ENCODE measurements at places on chromosomes 6 and 20.

DNA sequence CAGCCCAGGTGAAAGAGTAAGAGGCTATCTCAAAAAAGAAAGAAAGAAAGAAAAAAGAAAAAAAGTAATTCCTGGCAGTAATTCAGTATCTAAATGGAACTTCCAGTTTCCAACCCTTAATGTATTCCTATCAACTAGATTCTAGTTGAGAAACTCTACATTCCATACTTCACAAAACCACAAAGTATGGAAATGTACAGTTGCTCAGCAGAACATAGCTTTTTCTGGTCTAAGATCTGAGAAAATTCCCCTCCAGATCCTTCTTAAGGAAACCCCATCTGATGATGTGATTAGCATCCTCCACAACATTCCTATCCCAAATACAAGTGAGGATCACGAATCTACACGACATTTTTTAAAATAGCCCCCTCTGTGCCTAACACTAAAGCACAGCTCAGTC lies 3.6 kb downstream of the ARMH2 start:
- DNase-seq, result no peak

DNA sequence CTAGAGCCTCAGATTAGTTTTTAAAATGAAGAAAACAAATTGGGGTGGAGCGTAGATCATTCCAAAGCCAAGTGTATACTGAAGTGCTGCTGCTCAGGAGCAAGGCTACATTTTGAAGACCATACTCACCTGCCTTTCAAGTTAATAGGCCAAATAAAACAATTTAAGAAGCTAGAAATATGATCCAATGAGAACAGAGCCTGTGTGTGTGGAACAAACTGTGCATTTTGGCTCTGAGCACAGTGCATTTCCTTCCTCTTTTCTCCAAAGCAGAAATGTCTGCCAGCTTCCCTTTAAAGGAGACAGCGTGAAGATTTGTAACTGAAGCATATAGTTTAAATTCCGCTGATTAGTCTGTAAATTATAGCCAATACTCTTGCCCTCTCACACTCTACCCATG lies 3.2 kb upstream of the IFNGR1 start:
- DNase-seq, result peak; percentile 73

- no peak for DNase-seq
Observed at GRCh38 chr20:4810426-4811019, 88.8 kb downstream of the PRND start.

DNA sequence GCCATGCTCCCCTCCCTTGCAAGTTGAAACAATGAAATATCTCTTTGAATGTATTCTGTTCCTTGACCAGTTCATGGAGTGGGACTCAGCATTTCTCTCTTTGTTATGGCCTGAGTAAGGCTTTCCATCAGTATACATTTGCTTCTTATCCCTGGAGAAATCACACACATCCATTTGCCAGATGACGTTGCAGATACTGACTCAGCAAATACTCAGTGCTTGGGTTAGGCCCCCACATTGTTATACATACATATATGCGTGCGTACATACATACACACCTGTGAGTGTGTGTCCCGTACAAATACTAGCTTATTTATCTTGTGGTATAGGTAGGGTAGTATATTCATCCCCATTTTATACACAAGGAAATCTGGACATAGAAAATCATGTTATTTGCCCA lies 72.4 kb downstream of the PLG start:
- no peak for DNase-seq

DNA sequence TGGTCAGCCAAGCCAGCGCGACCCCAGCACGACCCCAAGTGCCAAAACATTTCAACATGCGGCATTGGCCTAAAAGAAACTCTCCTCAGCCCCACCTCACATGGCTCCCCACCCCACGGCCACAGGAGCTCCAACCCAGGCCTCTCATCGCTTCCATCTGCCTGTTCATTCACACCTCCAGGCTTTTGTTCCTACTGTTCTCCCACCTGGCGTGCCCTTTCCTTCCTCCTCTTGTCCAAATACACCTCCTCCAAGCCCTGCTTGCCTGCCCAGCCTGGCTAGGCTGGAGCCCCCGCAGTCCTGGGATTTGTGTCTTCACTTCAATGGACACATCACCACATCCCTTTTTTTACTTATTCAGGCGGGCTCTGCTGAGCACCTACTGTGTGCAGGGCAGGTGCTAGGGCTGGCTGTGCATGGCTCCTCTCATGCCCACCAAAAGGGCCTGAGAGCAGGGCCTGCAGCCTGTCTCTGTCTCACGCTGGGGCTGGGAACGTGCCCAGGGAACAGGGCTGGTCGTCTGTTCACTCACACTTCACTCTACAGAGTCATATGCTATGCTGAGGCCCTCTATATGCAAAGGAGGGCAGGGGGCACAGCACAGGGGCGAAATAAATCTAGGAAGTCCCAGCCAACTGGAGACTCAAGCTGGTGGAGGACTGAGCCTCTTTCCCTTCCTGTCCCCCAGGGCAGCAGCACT lies 61.1 kb downstream of the GRM4 start:
- no peak for DNase-seq

DNA sequence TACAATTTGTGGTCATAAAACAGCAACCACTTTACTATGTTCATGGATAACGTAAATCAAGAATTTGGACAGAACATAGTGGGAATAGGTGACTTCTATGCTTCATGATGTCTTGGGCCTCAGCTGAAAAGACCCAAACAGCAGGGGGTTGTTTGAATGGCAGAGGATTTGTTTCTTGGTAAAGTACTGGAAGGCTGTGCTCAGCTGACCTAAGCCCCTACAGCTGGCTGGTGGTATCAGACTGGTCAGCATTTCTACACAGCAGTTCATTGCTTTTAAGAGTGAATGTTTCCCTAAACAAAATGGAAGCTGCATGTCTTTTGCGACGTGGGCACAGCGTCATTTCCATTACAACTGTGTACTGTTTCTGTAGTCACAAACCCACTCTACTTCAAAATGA lies 148.5 kb upstream of the DEFB112 start:
- DNase-seq, result no peak

DNA sequence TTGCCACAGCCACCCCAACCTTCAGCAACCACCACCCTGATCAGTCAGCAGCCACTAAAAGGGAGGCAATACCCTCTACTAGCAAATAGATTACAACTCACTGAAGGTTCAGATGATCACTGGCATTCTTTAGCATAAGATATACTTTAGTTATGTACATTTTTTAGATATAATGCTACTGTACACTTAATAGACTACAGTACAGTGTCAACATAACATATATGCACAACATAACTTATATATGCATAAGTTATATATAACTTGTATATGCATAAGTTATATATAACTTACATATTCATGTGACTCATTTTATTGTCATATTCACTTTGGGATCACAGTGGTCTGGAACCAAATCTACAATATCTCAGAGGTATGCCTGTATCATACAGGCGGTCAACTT lies 61.7 kb downstream of the GMDS start:
- no peak for DNase-seq

- DNase-seq, result no peak
Observed at GRCh38 chr20:33753763-33754162, 22.0 kb downstream of the ZNF341 start.

DNA sequence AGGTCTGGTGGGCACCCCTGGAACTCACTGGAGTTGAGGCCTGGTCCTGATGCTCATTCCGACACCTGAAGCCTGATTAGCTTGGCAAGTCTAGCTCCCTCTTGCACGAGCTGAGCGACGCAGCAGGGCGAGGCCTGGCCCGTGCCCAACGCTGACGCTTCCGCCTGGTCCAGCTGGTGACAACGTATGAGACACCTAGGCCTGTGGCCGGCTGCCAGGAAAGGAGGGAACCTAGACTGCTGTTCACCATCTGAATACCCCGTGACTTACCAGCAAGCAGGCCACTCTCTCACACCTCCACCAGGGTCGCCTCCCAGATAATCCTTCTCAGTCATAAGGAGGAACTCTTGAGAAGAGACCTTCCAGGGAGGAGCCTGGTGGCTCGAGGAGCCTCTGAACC lies 24.5 kb downstream of the YTHDF1 start:
- DNase-seq, result no peak

DNA sequence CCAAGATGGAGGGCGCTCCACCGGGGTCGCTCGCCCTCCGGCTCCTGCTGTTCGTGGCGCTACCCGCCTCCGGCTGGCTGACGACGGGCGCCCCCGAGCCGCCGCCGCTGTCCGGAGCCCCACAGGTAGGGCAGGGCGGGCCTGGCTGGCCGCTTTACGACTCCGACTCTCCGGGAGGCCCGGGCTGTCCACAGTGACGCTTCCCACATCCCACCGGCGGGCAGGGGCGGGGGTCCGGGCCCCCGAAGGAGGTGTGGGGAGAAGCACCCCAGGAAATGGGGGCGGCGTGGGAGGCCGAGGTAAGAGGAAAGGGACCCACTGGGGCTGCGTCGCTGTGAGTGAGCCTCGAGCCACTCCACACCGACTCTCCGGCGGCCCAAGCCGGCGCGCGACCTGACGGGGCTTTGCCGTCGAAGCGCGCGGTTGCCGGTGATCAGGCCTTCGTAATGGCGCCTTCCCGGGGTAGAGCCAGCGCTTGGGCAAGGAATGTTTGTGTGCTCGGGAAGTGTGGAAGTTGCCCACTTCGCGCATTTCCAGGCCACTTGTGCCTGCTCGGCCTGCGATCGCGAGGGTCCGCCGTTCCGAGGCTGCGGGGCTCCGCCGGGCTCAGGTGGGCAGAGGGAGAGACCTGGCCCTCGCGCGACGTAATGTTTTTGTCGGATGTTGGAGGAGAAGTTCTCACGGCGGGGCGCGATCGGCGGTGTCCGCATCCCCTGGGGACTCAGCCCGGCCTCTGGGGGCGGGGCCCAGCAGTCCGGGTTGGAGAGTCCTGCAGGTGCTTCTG lies 427 bp downstream of the GINM1 start:
- peak; percentile 73 for DNase-seq

- no peak for DNase-seq
Observed at GRCh38 chr6:168934660-168935627, 318.7 kb downstream of the THBS2 start.

GRCh38 chr6:16633465-16633864 lies 127.8 kb downstream of the ATXN1 start:
- DNase-seq, result no peak

DNA sequence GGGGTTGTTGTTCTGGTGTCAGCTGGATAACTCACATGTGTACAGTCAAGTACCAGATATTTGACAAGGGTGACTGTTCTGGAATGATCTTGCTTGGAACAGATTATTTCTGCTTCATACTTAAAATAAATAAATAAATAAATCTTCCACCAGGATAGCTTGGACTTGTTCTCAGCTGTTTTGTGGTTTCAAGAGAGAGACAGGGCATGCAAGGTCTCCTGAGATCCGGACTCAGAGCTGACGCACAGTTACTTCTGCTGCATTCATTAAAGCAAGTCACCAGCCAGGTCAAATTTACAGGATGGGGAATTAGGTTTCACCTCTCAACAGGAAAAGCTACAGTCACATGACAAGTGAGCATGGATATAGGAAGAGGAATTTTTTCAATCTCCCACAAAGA lies 285.0 kb upstream of the SPTLC3 start:
- DNase-seq, result no peak

DNA sequence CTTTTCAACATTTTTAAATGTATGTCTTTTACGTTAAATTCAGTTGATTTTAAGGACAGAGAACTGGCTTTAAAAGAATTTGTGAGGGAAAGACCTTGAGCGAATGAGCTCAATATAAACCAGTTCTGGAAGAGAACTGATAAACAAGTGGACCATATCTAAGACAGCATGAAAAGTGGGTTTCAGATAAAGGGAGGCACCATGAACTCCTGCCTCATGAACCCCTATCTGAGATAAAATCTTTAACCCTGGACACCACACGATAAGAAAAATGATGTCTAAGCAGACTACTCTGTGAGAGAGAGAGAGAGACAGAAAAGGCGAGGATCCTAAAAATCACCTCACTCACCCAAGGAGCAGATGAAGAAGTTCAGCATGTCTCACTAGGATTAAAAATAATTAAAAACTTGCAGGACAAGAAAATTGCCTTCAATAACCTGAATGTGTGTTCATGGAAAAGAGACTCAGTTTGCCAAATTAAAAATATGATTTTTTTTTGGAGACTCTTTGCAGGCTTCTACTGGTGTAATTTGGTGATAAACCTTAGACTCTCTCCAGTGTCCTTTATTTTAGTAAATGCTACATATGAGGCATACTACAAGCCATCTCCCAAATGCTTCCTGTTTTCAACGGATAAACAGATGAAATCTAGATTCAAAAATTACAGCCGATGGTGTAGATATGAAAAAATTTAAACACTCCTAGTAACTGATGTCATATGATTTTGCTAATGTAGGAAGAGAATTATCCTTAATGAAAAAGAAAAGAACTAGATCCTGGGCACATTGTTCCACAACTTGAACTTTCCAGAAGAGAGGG lies 299.5 kb downstream of the ADGB start:
- no peak for DNase-seq

DNA sequence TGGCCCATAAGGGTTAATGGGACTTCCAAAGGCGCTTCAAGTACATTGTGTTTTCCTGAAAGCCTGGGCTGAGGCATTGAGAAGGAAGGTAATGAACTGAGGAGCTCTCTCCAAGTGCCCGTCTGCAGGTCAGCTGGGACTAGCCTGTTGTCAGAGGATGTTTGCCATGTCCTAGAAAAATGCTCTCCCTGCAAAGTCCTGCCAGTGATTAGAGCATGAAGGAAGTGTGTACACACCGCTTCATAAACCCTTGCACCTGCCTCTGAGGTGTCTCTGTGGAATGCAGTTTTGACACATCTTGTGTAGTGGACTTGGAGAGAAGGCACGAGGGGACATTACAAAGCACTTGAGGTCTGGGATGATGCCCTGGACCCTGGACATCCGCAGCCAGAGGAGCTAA lies 506.7 kb downstream of the KIF16B start:
- no peak for DNase-seq

DNA sequence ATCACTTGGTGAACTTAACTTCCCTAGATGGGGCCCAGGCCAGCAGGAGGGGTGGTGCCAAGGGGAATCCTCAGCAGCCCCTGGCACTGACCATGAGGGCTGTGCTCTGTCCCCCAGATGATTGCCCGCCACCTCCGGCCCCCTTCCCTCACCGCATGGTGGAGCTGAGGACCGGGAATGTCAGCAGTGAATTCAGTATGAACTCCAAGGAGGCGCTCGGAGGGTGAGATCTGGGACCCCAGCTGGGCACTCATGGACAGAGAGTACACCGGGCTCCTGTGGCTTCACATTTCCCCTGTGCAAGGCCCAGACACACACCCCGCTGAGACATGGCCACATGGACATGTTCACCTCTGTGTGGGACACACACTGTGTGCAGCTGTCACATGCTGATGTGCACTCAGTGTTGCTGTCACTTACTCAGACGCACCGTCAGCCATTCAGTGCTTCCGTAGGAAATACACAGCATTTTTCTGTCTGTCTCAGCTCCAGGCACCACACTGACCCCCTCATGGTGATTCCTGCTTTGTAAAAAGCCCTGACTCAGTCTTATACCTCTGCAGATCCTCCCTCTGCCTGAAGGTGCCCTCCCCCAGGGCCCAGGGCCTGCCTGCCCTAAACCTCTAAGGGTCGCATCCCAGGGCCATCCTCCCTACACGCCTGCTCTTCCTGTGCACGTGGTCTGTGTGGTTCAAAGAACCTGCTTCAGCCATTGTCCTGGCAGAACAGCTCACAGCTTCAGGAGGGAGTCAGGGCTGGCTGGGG lies 4.4 kb downstream of the MYLK2 start:
- no peak for DNase-seq

DNA sequence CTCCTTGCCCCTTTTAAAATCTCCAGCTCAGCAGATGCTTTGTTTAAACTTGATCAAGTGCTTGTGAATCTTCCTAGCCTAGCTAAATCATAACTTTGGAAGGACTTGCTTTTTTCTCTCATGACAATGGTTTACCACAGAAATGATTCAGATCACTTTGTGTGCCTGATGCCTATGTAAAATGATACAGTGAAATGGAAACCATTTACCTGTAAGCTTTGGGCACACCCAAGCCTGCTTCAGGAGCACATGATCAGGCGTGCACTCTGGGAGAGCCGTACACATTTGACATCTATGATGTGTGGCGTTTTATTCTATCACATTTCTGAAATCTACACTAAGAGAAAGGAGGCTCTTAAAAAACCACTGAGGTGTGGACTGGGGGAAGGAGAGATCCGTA lies 41.1 kb downstream of the PTPN1 start:
- DNase-seq, result no peak

Measured in B cell (primary cell).